ENCODE measurements at places on chromosomes 2 and 18.

DNA sequence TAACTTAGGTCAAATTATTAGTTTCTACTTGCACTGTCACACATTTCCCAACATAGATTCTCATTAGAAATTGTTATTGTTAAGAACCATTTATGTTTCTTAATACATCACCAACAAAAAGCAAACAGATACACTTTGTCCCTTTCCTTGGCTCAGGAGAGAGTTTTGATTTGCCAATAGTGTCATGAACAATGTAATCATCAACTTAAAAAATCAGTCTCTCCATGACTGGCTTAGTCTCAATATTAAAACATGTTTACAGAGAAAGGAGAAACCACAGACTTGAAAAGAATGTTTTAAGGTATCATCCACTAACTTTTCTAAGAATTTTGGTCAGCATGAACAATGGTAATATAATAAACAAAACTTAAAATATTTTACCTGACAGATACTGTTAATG lies 416.5 kb upstream of the KCNH7 start:
- DNase-seq: no peak

DNA sequence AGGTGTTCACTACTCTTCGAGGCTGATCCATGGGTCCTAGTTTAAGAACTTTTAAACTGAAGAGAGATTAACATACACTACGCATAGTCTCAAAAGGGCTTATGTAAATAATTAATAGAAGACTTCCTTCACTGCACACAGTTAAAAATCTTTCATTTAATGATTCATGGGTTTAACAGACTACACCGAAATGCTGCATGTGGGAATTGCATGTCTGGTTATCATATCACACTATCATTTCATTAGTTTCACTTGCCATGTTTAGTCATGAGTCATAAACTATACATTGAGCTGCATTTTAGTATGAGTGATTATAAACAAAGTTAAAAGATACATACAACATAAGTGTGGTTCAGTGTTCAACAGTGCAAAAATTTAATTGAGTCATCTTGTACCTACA lies 31.2 kb downstream of the GLS start:
- no peak for DNase-seq

GRCh38 chr2:36741188-36741837 lies 44.8 kb downstream of the VIT start:
- DNase-seq: no peak

DNA sequence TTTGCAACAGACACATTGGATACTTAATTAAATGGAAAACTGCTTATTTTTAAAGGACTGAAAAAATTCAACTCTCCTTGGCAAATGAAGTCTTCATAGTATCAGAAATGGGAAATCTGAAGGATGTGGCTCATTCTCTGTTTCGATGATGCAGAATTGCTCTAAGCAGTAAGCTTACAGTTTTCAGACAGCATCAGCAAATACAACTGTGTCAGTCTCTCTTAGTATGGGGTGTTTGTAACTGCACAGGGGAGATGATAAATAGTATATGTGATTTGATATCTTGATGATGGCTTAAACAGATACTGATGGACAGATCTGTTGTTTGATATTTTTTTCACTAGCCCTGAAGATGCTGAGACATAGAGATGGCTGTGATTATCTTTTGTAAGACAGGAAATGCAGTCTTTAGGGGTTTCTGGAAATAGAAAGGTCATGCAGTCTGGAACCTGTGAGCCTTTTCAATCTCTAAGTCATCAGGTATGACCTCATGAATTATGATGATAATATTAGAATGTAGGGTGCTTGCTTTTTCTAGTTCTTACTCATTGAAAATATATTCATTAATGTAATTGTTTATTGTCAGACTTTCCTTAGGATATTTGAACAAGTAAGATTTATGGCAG lies 84.2 kb downstream of the SLC4A10 start:
- DNase-seq: no peak

DNA sequence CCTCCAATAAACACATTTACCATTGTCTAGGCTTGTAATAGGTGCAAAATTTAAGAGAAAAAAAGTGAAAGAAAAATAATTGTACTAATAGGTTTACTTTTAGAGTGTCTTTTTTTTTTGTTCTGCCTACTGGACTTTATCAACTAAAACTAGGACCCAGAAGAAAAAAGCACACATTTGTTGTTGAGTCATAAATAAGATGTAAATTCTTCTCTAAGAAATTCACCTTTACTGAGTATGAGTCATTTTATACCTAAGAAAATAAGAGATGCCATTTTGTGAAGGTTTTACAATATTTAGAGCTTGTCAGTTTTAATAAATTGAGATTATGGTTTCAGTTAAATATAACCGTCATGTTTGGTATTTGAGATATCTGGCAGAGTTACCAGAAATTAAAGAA lies 19.2 kb downstream of the FARP2 start:
- no peak for DNase-seq

GRCh38 chr2:240356700-240357640 lies 78.5 kb upstream of the GPC1 start:
- DNase-seq: no peak

DNA sequence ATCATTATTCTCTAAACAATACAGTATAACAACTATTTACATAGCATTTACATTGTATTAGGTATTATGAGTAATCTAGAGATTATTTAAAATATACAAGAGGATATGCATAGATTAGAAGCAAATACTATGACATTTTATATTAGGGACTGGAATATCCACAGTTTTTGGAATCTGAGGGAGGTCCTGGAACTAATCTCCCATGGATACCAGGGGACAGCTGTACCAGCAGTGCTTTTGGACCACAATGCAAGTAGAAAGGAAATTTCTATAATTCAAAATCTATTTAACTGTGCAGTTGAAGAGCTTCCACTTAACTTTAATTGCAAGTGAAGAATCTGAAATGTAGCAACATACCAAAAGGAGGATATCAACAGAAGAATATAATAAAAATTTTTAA lies 120.8 kb downstream of the LTBP1 start:
- no peak for DNase-seq

DNA sequence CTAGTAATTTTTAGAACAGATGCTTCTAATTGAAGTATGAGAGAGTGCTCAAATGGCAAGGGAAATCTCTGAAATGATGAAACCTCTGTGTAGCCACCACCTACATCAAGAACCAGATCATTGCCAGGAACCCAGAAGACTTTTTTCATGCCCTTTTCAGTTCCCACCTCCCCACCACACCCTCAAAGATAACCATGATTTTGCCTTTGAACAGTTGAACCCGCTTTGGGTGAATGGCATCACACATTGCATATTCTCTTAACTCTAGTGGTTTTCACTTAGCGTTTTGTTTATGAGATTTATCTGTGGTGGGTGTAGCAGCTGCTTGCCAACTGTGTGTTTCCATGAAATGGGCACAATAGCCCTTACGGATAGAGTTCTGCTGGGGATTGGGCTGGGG lies 142.9 kb upstream of the HDAC4 start:
- no peak for DNase-seq

DNA sequence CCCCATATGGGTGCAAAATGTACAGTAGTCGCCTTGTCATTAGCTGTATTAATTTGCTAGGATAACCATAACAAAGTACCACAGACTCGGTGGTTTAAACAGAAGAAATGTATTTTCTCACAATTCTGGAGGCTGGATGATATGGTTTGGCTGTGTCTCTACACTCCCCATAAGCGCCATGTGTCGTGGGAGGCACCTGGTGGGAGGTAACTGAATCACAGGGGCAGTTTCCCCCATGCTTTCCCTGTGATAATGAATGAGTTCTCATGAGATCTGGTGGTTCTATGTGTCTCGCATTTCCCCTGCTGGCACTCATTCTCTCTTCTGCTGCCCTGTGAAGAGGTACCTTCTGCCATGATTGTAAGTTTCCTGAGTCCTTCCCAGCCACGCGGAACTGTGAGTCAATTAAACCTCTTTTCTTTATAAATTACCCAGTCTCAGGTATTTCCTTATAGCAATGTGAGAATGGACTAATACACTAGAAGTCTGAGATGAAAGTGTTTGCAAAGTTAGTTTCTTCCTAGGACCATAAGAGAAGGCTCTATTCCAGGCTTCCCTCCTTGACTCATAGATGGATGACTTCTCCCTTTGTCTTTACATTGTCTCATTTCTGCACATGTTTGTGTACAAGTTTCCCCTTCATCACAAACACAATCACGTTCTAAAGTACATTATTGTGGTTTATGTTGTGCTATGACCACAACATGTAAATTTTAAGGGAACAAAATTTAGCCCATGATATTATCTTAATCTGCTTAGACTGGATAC lies 1442.6 kb downstream of the SUCLG1 start:
- no peak for DNase-seq

GRCh38 chr2:15802657-15803542 lies 137.4 kb upstream of the MYCN start:
- no peak for DNase-seq

GRCh38 chr2:62180975-62181374 lies 14.9 kb upstream of the B3GNT2 start:
- no peak for DNase-seq

GRCh38 chr18:68865021-68865420 lies 67.1 kb downstream of the CCDC102B start:
- no peak for DNase-seq

GRCh38 chr2:201820383-201821007 lies 14.2 kb downstream of the CDK15 start:
- no peak for DNase-seq

- no peak for DNase-seq
Measured at GRCh38 chr18:70216788-70217187, 11.3 kb upstream of the RTTN start.

- no peak for DNase-seq
Measured at GRCh38 chr18:50627594-50628532, 68.0 kb downstream of the MAPK4 start.

Measured in Peyer's patch (tissue), 4 donors.